Nephron progenitor cell (in vitro differentiated cells): ENCODE measurements at places on chromosomes 4 and X.

GRCh38 chr4:149047368-149047767, 605.2 kb upstream of the NR3C2 start:
- no peak for DNase-seq

- DNase-seq = peak; percentile 24
Measured at GRCh38 chr4:73019462-73020047, 50.0 kb downstream of the COX18 start.

GRCh38 chr4:79502081-79502480, 94.1 kb upstream of the GK2 start:
- no peak for DNase-seq

- no peak for DNase-seq
Measured at GRCh38 chrX:65635822-65636221, 31.6 kb upstream of the MSN start.

GRCh38 chr4:27049239-27049829, 188.7 kb downstream of the STIM2 start:
- DNase-seq = no peak

- DNase-seq = no peak
Measured at GRCh38 chr4:174225349-174226049, 58.0 kb downstream of the FBXO8 start.

DNA sequence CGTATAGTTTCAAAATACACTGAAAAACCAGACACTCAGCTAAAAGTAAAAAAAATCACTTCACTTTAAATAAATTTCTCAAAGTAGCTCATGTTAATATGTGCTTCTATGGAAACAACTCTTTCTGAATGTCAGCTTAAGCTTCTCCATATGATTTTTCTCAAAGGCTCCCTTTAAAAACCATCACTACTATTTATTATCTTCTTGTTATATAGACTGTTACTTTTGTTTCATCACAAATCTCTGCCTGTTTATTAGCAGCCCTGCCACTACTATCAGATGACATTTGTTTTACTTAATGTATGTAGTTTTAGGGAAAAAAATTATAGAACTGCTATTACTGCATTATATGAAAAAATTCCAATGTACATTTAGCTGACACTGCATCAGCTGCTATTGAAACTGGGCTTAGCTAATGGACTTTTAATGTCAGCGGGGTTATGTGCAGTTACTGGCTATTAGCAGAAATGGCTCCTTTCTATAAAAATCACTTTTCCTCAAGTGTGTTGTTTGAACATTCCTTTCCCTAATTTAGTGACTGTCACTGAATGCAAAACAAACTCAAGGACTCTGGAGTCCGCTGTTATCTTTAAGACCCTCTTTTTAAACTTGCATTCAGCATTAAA, 10.8 kb downstream of the UNC5C start:
- DNase-seq = no peak

DNA sequence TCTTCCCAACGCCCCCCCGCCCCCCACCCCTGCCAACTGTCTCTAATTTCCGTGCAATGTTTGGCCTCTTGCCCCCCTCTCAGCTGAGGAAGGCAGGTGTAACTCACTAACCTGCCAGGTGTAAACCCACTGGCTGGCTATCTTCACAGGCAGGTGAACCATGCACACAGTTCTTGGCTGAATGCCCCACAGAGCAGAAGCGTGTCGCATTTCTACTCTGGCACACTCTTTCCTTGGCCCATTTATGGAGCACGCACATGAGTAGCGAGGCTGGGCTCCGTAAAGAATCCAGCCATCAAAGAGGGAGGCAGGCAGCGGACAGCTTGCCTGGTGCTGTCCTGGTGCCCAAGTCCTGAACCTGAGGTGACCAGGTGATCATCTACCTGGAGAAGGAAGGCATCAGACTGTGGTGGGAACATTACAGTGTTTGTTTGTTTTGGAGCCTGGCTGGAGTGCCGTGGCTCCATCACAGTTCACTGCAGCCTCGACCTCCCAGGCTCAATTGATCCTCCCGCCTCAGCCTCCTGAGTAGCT, 39.2 kb upstream of the CRMP1 start:
- no peak for DNase-seq

- no peak for DNase-seq
Measured at GRCh38 chrX:360496-361150, 26.1 kb downstream of the PPP2R3B start.

DNA sequence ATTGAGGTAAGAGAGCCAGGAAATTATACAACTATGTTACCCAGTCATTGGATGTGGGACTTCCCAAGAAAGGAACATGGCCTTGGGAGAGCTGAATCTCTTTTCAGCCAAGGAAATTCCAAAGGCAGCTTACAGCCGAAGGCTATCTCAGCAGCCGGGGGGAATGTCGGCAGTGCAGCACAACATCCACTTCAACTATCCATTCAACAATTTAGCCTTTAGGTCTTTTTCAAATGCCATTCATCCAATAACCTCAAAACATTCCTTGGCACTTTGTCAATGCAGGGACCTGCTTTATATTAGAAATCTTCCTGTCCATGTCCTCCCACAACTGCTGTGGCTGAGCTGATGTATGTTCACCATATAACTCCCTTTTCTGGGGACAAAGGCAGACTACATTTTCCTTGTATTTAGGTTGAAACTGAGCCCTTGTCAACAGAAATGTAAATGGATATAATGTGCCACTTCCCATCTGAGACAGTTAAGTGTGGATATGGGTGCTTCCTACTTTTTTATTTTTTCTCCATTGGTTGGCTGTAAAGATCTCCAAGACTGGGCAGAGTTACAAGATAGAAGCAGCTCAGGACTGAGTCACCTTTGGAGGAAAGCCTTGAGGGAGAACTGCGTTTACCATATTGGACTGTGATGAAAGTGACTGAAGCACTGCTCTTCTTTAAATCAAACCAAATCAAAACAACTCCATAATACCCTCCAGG, 94.8 kb downstream of the GPRIN3 start:
- DNase-seq = no peak

DNA sequence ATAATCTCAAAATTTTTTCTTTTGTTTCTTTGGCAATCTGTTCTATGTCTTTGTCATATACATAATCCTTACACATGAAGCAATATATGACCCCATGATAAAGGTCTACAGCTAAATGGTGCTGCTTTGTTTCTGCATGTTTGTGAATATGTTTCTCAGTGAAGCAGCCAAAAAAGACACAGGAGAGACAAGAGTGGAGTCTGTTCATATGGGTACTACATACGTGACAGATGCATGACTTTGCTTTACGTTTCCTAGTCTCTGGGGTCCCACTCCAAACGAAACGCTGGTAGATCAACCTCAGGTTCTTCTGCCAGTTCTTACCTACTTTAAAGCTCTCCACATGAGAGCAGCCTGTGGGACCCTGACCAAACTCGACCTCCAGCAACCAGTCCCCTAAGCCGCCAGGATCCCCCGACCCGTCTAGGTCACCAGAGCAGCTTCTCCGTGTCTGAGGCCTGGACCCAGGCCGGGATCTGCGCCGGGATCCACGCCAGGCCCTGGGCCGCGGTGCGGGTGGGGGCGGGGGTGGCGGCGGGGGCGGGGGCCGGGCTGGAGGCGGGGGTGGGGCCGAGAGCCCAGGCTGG, 1.5 kb downstream of the USP51 start:
- no peak for DNase-seq

DNA sequence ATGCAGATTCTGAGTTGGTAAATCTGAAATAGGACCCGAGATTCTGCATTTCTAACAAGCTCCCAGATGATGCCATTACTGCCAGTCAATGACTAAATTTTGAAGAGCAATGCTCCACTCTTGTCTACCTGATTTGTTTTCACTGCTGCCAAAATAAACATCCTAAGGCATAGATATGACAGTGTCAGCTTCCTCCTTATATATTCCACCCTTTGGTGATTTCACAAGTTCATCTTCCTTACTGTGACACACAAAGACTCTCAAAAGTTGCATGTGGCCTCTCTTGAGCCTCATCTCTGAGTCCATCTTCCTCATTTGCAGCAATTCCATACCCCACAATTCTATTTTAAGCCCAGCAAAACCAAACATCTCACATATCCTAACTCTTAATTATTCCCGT, 110.9 kb downstream of the FBXW7 start:
- no peak for DNase-seq

GRCh38 chr4:182169572-182169971, 73.6 kb upstream of the TENM3 start:
- DNase-seq = no peak

GRCh38 chrX:103276581-103277002, at the start of gene TCEAL5:
Gene TCEAL5, minus strand, starts transcription at chrX:103276750. Its CDS starts 2,187 bp downstream, at chrX:103274563.
- DNase-seq = no peak

DNA sequence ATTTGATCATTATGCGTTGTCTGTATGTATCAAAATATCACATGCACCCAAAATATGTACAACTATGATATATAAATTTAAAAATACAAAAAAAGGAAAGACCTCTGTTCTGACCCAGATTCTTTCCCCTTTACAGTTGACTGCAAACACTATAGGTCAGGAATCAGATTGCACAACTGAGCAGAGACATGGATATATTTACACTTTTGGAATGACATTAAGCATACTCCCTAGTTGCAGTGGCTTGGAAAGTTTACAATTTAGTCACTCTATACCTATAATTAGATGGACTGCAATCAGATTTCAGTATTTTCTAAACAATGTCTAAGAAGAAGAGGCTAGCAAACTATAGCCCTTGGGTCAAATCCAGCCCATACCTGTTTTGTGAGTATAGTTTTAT, 98.5 kb upstream of the INPP4B start:
- no peak for DNase-seq

- no peak for DNase-seq
Measured at GRCh38 chrX:135541351-135541750, 20.9 kb downstream of the INTS6L start.

- DNase-seq = no peak
Measured at GRCh38 chr4:176879380-176880116, 86.8 kb upstream of the VEGFC start.

DNA sequence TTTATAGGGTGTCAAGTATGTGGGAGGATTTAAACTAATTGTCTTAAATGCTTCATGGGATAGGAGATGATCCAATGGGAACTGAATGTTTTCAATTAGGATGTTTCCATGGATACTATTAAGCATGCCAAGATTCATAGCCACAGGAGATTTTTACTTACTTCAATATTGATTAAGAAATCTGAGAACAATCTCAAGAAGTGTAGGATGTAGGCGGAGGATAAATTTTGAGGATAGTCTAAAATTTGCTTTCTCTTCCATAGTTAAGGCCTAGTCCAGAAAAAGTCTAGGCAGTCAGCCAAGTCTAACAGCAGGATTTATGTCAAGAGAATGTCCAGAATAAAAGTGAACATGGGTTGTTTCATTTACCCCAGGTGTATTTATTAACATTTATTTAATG, 32.8 kb downstream of the REPS2 start:
- DNase-seq = no peak

DNA sequence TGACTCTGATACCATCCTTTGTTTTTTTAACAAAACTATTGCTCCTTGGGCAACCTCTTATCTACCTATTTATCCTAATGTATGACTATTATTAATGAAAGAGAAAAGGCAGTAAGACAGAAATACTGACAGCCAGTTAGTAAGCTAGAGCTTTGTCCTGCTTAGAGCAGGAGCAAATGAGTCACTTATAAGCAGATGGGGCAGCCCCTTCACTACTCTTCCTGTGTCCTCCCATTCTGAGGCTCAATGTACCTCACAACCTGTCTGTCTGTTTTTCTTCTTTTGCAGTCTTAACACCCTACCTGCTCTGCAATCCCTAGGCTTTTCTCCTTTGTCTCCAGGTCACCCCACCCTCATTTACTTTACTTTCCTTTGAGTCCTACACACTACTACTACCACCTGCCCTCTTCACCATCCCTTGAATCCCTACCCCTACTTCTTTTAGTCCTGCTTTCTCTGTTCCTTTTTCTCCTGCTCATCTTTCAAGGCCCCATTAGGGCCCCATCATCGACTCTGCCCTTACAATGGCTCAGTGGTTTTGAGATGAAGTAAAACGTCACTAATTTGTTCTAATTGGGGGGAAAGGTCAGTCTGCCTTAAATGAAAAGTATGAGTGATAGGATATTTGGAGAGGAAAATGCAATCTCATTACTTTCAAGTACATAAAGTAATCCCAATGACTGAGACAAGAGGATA, 294.3 kb downstream of the GUCY2F start:
- DNase-seq = no peak

DNA sequence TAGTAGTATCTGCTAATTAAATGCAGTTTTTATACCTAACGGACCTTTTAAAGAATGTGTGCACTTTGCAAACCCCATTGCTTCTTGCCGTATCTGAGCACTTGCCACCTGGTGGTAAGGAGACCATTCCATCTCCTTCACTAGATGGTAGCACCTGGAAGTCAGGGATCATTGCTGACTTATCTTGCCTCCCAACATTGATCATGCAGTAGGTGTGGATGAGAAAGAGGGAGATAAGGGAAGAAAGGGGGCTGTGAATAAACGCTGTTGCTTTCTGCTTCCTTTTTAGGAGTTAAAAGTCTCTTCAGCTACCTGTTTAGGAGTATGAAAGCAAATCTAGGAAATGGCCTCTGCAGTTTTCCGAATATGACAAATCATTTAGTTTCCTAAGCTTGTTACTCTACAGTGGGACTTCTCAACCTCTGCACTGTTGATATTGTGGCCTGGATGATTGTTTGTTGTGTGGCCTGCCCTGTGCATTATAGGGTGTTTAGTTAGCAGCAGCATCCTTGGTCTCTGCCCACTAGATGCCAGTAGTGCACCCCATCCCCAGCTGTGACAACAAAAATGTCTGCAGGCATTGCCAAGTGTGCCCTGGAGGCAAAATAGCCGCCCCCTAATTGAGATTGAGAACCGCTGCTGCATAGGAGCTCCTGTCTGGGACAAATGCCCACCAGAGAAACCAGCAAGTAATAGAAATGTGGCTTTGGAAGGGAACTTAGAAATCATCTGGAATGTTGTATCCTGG, 38.8 kb downstream of the GAB1 start:
- DNase-seq = peak; percentile 16

DNA sequence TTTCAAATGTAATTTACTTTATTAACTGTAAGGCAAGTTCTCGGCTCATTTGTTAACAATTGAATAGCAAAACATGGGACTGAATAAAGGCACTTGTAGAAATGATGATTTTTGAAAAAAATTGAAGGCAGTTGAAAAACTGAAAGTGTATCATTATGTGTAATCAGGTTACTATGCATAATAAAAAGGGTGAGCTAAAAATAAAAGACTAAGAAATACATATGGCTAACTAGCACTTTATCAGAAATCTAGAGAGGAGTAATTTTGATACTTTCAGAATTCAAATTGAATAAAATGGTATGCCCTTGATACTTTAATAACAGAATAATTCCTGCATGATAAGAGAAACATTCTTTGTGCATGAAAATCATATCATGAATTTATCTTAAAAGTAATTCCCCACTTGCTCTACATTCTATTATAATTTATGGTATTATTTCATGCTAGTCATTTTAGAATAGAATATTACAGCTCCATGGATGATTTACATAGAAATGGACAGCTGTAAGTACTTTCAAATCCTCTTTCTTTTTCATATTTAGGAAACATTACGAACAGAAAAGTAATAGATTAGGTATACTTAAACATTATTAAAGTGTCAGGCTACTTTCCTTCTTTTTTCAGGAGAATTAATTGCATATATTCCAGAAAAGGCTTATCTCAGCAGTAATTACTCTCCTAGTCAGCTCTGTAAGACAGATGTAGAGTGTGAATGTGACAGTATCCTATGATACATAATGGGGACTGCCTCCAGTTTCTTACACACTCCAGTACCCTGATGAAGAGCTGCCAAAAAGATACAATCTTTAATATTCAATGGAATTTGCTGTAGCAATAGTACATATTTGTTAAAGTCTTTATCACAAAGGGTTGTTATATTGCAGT, 697.3 kb downstream of the CCSER1 start:
- no peak for DNase-seq

- no peak for DNase-seq
Measured at GRCh38 chr4:147546349-147546748, 65.5 kb downstream of the EDNRA start.
